Endothelial cell of umbilical vein (primary cell): ENCODE measurements at places on chromosomes 13 and 19.

DNA sequence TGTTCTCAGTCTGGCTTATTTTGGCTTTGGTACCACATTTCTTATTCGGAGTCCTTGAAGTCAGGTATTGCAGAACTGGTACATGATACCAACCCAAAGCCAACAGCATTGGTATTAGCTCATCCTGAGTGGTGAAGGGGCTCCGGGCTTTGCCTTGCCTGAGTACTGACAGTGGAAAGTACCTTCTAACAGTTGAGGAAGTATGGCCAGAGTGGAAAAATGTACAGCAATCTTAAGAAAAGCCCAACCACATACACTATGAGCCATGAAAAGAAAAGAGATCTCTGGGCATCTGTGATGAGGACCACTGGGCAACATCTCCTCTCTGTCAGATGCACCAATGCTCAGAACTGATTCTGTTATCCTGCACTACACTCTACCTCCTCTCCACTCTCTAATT, 8.3 kb downstream of the LCP1 start:
- H3K4me3 ChIP-seq: no peak overlapping the region
- no peaks in the 10 kb centered on the region for H3K4me1 ChIP-seq
- DNase-seq: no peak
- no peaks in the 10 kb centered on the region for H3K27me3 ChIP-seq
- no peak overlapping the region for H3K27ac ChIP-seq

DNA sequence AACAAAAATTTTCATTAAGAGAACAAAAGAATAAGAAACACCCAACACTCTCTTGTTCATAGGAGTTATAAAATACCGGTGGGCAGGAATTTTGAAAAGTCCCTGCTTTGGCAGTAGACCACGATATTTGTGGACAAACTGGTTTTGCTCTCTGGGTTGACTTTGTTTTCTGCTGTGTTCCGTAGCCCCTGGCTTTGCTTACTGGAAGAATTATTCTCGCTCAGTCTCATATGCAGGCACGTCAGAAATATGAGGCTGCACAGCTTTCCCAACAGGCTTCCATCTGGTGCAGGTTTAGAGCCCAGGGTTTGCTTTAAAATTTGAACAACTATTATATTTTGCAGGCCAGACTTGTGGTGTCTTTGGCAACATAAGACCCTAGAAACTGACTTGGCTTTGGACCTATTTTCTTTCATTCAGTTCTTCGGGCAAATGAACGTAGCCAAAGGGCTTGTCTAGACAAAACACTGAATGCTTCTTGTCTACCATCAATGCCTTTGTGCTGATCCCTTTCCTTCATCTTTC, 2012.6 kb downstream of the PCDH9 start:
- H3K4me3 ChIP-seq: no peak overlapping the region
- H3K36me3 ChIP-seq: no peaks in the 10 kb centered on the region
- no peak overlapping the region for H3K27ac ChIP-seq

DNA sequence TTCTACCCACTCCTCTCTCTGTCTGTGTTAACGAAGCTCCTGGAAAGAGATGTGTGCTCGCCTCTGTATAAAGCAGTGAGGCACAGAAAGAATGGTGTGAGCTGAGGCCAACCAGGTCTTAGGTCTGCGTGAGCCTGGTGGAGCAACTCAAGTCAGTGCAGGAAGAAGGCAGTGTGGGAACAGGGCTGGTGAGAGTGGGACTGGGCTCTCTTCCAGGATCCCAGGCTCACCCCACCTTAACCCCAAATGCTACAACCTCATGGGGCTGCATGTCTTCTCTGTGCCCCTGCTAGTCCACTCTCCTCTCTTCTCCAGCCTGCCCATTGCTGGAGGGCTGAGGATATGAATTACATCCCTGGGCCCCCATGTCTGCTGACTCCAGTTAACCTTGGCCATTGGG, 127.4 kb downstream of the DCT start:
- H3K4me1 ChIP-seq: no peaks in the 10 kb centered on the region
- no peak overlapping the region for H3K4me3 ChIP-seq
- H3K27ac ChIP-seq: no peak overlapping the region
- H3K27me3 ChIP-seq: peaks cover 2% of the 10 kb centered on the region
- no peaks in the 10 kb centered on the region for H3K36me3 ChIP-seq

- peak; percentile 86 for DNase-seq
- no peak overlapping the region for H3K4me3 ChIP-seq
- H3K27ac ChIP-seq: no peak overlapping the region
- H3K36me3 ChIP-seq: no peaks in the 10 kb centered on the region
Measured at GRCh38 chr13:48749699-48750473, 96.2 kb downstream of the CYSLTR2 start.

DNA sequence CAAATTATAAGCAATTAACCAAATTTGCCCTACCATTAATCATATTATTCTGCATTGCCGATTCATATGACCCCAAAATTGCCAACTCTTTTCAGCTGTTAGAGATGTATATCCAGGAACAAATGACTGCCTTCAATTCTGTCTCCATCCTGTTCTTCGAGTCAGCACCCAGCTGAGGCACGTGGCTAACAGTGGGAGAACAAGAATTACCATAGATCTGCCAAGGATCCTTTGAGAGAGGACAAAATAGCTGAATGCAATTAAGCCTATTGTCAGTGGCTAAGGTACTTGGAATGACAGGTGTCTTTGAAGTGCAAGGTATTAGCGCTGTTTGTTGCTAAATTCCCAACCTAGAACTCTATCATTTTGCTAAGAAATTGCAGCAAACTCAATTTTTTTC, 426.1 kb downstream of the TSHZ3 start:
- no peaks in the 10 kb centered on the region for H3K4me1 ChIP-seq
- no peak overlapping the region for H3K4me3 ChIP-seq
- no peaks in the 10 kb centered on the region for H3K36me3 ChIP-seq
- no peak for DNase-seq
